ENCODE measurements at places on chromosomes 2 and 18. TPM values are rescaled to one million over a fixed set of nuclear protein-coding genes. Genes with fewer than 3 reads are reported as not detected.

- DNase-seq: no peak
- H3K36me3 ChIP-seq: no peaks in the 10 kb centered on the region
- H3K4me1 ChIP-seq: no peaks in the 10 kb centered on the region
- H3K27ac ChIP-seq: no peak overlapping the region
Measured at GRCh38 chr2:179591690-179592089, 269.7 kb downstream of the ZNF385B start.

DNA sequence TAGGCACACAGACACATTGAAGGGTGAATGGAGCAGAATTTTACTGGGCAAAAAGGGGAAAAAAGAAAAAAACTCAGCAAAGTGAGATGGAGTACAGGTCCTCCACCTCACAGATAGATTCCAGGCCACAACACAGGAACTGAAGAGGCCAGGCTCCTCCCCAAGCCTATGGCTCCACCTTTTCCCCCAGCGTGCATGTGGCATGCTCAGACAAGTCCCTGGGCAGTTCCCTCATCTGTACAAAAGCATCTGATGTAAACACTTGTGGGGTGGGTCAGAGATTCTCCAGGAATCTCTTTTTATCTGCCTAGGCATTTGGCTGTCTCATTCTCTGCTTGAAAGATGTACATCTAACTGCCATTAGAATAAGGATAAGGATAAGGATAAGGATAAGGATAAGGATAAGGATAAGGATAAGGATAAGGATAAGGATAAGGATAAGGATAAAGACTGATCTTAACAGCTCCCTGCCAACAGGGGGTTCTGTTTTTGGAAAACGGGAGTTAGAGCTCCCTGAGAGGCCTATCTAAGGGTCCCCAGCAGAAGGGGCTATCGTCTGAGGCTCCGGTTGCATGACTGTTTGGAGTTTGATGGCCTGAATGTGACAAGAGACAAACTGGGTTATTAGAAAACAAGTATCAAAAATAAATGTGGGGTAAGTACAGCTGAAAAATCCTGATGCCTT is 17.2 kb upstream of the ASXL3 start:
- no peak overlapping the region for H3K4me3 ChIP-seq
- no peak for DNase-seq
- H3K4me1 ChIP-seq: no peaks in the 10 kb centered on the region
- H3K27ac ChIP-seq: no peak overlapping the region
- H3K36me3 ChIP-seq: no peaks in the 10 kb centered on the region

Gene TMEM182
- not detected for total RNA-seq

- H3K27ac ChIP-seq: no peak overlapping the region
- DNase-seq: no peak
- H3K27me3 ChIP-seq: no peaks in the 10 kb centered on the region
- peaks cover 5% of the 10 kb centered on the region for H3K4me1 ChIP-seq
- H3K4me3 ChIP-seq: no peak overlapping the region
Measured at GRCh38 chr2:146939991-146940685, 904.7 kb upstream of the ACVR2A start.

Gene SPDYA
- total RNA-seq: 1.4 TPM

GRCh38 chr18:44804033-44804432 is 123.3 kb downstream of the SETBP1 start:
- H3K36me3 ChIP-seq: no peaks in the 10 kb centered on the region
- no peak overlapping the region for H3K4me3 ChIP-seq
- H3K4me1 ChIP-seq: no peaks in the 10 kb centered on the region
- H3K27me3 ChIP-seq: no peaks in the 10 kb centered on the region
- no peak for DNase-seq
- H3K27ac ChIP-seq: peak overlapping the region; percentile 22

GRCh38 chr2:190511104-190511503 is 23.4 kb downstream of the NEMP2 start:
- no peak overlapping the region for H3K27ac ChIP-seq
- H3K36me3 ChIP-seq: no peaks in the 10 kb centered on the region
- peaks cover 6% of the 10 kb centered on the region for H3K4me1 ChIP-seq
- H3K27me3 ChIP-seq: no peaks in the 10 kb centered on the region

- H3K36me3 ChIP-seq: no peaks in the 10 kb centered on the region
- DNase-seq: no peak
- H3K4me3 ChIP-seq: no peak overlapping the region
- H3K27ac ChIP-seq: no peak overlapping the region
- no peaks in the 10 kb centered on the region for H3K4me1 ChIP-seq
- no peaks in the 10 kb centered on the region for H3K27me3 ChIP-seq
Measured at GRCh38 chr2:30184035-30184434, 37.2 kb downstream of the YPEL5 start.

DNA sequence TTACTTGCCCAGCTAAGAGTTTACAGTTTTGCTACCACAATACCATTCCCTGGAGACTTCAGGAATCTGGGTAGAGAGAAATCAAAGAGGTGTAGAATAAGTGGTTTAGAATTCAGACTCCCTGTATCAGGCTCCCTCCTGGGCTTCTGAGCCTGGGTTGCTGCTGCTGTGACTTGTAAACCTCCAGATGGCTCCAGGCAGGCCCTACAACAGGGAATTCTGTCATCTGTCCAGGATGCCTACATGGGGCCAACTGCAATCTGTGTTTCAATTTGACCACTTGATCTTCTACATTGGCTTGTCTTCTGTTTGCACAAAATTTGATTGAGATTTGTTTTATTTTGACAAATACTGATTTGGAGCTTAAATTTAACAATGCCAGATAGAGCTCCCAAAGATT is 183.9 kb downstream of the RAD51AP2 start:
- H3K4me3 ChIP-seq: no peak overlapping the region
- no peaks in the 10 kb centered on the region for H3K36me3 ChIP-seq
- no peaks in the 10 kb centered on the region for H3K27me3 ChIP-seq
- H3K4me1 ChIP-seq: no peaks in the 10 kb centered on the region
- DNase-seq: no peak
- H3K27ac ChIP-seq: no peak overlapping the region

- peaks cover 22% of the 10 kb centered on the region for H3K36me3 ChIP-seq
- H3K4me3 ChIP-seq: no peak overlapping the region
Measured at GRCh38 chr2:121372721-121373353, 87.8 kb upstream of the TFCP2L1 start.

GRCh38 chr2:224520064-224520463 is 65.1 kb downstream of the CUL3 start:
- no peak overlapping the region for H3K4me3 ChIP-seq
- peaks cover 62% of the 10 kb centered on the region for H3K4me1 ChIP-seq
- no peaks in the 10 kb centered on the region for H3K27me3 ChIP-seq

- no peak for DNase-seq
- no peaks in the 10 kb centered on the region for H3K36me3 ChIP-seq
- H3K4me3 ChIP-seq: no peak overlapping the region
- H3K27ac ChIP-seq: no peak overlapping the region
- H3K4me1 ChIP-seq: no peaks in the 10 kb centered on the region
Measured at GRCh38 chr2:134324430-134324829, 70.6 kb downstream of the MGAT5 start.

DNA sequence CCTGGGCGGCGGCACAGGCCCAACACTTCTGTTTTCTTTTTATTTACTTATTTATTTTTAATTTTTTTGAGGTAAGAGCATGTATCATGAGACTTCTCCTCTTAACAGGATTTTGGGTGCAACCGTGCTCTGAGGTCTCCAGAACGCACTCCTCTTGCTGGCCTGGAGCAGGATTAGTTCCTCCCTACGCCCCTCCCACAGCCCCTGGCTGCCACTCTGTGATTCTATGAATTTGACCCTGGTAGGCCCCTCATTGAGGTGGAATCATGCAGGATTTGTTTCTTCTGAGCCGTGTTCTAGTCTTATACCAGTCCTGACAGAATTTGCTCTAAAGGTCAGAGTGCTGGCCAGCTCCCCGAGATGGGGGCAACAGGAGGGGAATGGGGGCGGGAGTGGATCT is 106.5 kb upstream of the HS6ST1 start:
- H3K4me3 ChIP-seq: no peak overlapping the region
- DNase-seq: no peak
- H3K36me3 ChIP-seq: no peaks in the 10 kb centered on the region
- H3K27ac ChIP-seq: no peak overlapping the region

GRCh38 chr2:135636982-135637381 is 104.7 kb upstream of the UBXN4 start:
- H3K27me3 ChIP-seq: no peaks in the 10 kb centered on the region
- H3K27ac ChIP-seq: no peak overlapping the region
- peaks cover 18% of the 10 kb centered on the region for H3K36me3 ChIP-seq
- no peak overlapping the region for H3K4me3 ChIP-seq
- H3K4me1 ChIP-seq: no peaks in the 10 kb centered on the region

DNA sequence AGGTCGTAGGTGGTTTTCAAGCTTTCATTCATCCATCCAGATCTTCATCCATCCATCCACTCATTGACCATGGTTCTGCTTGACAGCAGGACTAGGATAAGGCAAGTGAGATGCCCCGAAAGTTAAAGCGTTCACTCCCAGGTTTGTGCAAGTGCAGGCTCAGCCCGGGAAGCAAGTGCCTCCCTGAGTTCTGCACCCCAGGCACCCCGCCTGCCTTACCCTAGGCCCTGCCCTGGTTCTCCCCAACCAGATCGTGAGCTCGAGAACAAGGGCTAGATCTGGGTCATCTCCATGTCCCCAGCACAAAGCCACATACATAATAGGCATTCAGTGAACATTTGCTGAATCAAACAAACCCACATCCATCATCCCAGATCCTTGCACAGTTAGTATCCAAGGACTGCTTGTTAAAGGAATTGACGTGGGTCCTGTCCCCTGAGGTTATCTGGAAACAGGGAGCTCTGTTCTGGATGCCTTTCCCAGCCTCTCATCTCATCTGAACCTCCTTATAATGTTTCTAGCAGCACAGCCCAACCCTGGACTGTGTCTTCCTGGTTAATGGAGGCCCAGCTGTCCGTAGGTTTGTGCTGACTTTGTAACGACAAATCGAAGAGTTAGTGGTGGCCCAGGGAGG is 116.1 kb upstream of the GPC1 start:
- no peaks in the 10 kb centered on the region for H3K4me1 ChIP-seq
- H3K27ac ChIP-seq: no peak overlapping the region
- H3K4me3 ChIP-seq: no peak overlapping the region
- H3K36me3 ChIP-seq: no peaks in the 10 kb centered on the region
- H3K27me3 ChIP-seq: no peaks in the 10 kb centered on the region
- DNase-seq: no peak

Gene LOXHD1
- total RNA-seq: 0.30 TPM

DNA sequence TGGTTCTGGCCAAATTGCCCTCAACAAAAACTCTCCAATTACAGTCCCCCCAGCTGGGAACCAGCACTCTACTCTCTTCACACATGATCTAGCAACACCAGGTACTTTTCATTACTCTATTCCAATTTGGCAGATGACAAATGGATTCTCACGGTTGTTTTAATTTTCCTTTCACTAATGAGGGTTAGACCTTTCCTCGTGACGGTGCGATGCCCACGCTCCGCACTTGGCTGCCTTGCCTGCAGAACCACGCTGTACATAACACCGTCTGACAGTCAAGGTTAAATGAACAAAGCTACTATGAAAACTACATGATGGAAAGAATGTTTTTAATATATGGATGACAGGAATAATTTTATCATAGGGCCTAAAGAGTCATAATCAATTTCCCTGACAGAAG is 141.5 kb downstream of the FBXO15 start:
- no peak overlapping the region for H3K4me3 ChIP-seq
- H3K27ac ChIP-seq: no peak overlapping the region
- no peaks in the 10 kb centered on the region for H3K4me1 ChIP-seq
- H3K27me3 ChIP-seq: no peaks in the 10 kb centered on the region

Gene E2F6
- total RNA-seq: 13.2 TPM

- no peak overlapping the region for H3K27ac ChIP-seq
- no peaks in the 10 kb centered on the region for H3K36me3 ChIP-seq
- no peak for DNase-seq
- no peaks in the 10 kb centered on the region for H3K4me1 ChIP-seq
Measured at GRCh38 chr18:31736630-31737029, 24.1 kb downstream of the SLC25A52 start.

Gene PRADC1
- total RNA-seq: 18.2 TPM

Measured in upper lobe of left lung (tissue), 6 donors.